ENCODE measurements at places on chromosomes 3 and 15.

DNA sequence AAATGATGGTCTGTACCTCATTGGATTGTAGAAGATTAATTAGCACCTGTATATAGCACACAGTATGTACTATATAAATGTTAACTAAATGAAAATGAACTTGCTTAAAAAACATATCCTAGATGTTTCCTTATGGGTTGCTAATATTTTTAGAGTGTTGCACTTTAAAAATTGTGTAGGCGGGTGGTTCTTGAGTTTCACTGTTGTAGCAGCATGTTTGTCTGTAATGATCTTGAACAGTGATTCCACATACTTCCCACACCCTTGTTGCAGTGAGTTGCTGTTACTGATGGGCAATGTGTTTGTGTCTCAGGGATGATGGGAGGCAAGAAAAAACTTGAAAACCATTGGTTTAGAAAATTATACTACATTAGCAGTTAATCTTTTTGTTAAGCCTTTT, 22.0 kb downstream of the USP3 start:
- DNase-seq: no peak

- DNase-seq: no peak
Measured at GRCh38 chr3:4755566-4755965, 223.7 kb upstream of the BHLHE40 start.

GRCh38 chr3:159791336-159791735, 197.3 kb upstream of the IL12A start:
- DNase-seq: no peak

DNA sequence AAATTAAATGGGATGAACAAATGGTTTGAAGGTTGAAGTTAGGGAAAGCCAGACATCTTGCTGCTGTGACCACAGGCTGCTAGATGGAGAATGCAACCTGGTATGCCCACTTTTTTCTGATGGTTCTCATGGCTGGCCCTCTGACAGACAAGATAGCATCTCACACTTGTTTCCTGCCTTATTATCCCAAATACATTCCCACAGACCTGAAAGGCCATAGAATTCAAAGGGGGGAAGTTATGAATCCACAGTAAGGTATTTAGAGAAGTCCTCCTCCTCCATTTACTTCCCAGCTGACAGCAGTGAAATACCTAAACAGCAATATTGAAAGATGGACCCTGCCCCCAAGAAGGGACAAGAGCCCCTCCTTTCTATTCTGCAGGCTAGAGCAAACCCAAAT, 32.4 kb downstream of the LEO1 start:
- no peak for DNase-seq

DNA sequence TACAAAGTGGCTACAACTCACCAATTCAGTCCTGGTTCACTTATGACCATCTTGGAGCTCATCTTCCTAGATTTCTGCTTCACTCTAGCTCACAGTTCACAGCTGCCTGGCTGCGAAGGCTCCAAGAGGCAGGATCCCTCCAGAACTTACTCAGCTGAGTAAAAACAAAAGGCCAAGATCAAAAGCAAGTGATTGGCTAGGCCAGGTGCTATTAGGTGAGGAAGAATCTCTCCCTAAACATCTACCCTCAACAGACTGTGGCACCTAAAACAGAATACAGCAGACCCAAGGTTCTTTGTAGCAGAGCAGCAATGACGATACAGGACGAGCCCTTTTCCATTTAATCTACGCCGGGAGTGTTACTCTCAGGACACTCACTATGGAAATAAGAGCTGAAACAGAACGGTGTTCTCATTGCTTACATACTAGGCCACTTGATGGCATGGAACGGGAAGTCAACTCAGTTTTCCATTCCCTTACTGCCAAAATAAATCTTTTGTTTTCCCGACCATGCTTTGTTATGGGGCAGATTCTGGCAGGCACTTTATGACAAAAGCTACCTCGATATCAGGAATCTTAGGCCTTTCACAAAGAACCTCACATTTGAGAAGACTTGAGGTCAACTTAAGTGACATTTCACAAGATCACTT, 901 bp downstream of the ICE2 start:
- DNase-seq: peak; percentile 14

DNA sequence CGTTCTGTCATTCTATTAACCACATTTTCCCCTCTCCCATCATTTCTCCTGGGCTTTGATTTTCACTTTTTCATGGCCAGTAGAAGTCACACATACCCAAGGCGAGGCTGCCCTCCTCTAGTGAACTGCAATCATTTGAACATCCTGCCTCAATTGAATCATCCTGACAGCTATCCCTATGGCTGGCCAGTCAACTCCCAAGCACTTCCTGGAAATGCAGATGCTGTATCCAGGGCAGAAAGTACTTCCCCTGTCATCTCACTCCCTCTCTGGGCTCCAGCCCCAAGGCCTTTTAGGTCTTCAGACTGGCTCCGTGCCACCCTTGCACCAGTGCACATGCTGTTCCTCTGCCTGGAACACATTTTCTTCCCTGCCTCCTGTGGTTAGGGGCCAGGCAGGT, 738.3 kb upstream of the CFAP20DC start:
- no peak for DNase-seq

DNA sequence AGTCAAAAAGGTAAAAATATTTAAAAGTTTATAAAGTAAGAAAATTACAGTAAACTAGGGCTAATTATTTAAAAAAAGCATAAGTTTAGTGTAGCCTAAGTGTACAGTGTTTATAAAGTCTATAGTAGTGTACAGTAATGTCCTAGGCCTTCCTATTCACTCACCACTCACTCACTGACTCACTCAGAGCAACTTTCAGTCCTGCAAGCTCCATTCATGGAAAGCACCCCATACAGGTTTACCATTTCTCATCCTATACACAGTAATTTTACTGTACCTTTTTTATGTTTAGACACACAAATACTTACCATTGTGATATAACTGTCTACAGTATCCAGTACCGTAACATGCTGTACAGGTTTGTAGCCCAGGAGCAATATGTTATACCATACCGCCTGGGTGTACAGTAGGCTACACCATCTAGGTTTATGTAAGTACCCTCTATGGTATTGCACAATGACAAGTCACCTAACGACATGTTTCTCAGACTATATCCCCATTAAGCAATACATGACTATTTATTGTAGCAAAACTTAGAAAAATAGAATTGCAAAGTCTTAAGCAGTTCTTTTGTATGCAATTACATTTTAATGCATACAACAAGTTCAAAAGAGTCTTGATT, 19.5 kb downstream of the AVEN start:
- no peak for DNase-seq

GRCh38 chr3:193342551-193342950, 36.0 kb downstream of the ATP13A5 start:
- no peak for DNase-seq

DNA sequence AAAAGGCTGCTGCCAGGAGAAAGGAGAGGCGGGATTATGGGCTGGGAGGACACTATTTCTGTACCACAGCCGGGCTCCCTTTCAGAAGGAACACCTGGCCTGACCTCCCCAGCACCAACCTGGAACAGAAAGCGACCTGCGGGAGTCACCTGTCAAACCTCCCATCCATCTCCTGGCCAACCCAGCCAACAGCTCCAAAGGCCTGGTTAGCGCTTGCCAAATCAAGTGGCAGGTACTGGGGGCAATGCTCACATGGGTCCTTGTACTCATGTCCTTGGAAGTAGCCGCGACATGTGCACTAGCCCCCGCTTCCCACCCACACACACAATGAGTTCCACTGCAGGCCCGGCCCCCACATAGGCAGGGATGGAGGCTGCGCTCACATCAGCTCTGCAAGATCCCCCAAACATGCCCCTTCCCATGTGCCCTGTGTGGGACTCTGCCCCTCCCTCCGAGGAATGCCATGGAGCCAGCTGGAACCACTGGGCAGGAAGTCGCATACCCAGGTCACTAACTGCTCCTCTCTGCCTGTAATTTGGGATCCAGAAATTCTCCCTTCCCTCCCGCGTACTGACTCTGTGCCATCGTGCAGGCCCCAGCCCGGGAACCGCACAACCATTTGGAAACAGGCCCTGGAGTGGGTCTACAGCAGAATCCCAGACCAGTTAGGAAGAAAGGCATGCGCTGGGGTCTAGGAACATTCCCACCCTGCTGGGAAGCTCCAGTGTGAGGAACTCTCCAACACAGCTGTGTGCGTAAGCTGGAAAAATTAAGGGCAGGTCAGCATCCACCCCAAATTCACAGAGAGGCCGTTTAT, 98.9 kb downstream of the LRIG1 start:
- DNase-seq: no peak

DNA sequence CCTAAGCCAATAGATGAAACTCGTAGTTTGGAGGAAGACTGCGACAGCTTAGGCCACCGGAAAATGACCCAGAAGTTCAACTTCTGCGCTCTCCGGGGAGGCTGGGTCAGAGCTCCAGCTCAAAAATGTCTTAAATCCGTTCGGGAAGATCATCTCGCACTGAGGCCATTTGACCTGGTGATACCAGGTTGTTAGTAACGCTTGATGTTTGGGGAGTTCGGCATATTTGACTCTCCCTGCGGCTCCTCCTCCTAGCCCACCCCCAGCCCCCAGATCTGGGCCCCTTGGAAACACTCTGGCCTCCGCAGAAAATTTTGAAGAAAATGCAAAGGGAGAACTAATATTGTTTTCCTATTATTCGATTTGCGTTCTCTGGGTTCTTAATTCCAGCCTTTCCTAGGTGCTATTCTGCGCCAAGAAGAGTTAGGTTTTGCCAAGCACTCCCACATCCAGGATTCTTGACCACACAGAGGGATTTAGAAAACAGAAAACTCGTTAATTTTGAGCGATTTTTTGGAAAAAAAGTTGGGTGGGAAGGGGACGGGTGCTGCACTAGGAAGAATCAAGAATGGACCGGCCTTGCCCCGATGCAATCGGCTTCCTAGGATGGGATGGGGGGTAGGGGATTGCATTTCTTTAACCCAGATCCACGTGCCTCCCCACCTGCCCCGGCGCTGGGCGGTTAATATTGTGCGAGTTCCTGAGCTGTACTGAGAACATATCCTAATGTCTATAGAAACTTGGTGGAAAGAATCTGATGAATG, 50.0 kb downstream of the ZIC4 start:
- no peak for DNase-seq

GRCh38 chr3:78414261-78414660, 1353.5 kb downstream of the ROBO1 start:
- DNase-seq: no peak

DNA sequence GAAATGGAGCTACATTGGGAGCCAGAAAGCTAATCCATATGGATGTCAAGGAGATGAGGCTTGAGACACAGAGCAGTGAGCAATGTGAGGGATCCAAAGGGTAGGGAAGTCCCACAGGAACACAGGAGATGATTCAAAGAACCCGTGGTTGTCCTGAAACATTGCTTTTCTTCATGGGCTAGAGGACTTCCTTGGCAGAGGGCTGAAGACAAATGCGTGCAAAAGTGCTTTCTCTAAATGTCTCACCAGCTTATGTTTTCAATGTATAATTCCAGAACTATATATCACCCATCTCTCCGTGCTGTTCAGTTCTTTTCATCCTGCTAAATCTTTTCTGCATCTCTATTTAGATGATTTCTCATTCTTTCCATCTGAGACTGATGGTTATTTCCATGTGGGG, 46.0 kb upstream of the GOLGA8A start:
- no peak for DNase-seq

DNA sequence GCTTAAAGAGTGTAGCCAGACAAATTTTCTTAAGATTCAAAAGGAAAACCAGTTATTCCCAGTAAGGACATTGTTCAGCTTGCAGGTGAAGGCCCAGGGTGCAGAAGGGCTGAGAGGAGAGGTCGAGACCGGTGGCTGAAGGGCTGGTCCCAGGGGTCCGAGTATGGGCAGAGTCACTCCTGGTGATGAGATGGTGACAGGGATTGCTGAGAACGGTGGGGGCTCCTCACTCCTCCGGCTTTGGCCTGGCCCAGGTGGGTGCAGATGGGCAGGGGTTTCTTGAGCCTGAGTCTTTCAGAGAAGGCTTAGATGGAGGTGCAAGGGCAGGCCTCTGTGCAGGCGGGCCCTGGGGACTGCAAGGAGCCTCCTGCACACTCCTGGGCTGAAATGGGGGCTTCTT, 56.2 kb downstream of the ZNF445 start:
- DNase-seq: no peak

- no peak for DNase-seq
Measured at GRCh38 chr15:71601038-71601834, 209.1 kb upstream of the NR2E3 start.

GRCh38 chr3:113606539-113607218, 74.3 kb downstream of the SIDT1 start:
- no peak for DNase-seq

DNA sequence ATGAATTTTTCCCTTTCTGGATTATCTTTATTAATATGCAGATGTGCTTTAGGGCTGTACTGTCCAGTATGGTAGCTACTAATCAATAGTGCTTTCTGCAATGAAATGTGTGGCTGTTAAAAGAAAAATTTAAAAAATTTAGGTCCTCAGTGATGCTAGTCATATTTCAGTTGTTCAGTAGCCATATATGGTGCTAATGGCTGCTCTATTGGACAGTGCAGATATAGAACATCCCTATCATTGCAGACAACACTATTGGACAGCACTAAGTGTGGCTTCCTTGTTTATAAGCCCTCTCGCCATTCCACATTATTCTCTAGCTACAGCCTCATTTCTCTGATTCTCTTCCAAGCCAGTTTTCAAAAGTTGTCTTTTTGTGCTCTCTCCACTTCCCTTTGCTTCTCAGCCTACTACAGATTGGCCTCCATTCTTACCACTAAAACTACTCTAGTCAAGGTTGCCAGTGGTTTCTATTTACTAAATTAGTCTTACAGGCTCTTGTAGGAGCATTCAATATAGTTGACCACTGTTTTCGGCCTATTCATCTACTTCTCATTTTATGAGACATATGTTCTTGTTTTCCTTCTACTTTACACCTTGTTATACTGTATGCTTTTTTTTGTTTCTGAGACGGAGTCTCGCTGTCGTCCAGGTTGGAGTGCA, 9.5 kb downstream of the MAPK6 start:
- DNase-seq: no peak

- DNase-seq: no peak
Measured at GRCh38 chr3:122925756-122926155, 101.8 kb downstream of the SEMA5B start.

DNA sequence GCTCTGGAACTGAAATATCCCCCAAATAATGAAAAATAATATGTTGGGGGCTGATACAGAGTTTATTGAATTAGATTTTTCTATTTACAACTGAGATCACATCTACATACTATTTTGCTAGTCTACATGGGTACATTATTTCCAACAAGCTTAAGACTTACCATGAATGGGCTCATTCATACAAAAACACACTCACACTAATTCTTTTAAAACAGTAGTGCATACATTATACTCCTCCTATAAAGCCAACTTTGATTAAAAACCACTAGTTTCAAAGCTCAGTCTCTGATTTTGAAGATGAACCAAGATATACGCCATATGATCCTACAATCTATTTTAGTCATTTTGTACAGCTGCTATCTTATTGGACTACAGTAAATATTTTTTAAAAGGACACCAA, 24.9 kb downstream of the TSPAN3 start:
- DNase-seq: no peak

GRCh38 chr3:179503640-179504039, 52.4 kb upstream of the GNB4 start:
- DNase-seq: no peak

DNA sequence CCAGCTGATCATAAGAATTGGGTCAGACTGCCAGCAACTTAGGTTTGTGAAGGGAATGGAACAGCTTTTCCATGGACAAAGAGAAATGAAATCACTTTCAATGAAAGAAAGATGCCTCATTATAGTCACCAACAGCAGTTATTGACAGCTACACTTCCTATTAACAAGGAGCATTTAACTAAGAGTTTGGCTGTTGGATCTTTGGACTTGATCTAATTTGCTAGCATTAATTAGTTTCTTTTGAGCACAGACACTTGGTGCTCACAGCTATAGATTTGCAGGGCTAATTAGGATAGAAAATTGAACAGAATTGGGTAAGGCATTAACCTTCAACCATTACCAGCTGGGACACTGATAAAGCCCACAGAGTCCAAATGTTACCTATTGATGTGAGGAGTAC, 24.2 kb downstream of the CMC1 start:
- DNase-seq: no peak
